ENCODE measurements at places on chromosomes 11 and 22.

- DNase-seq: no peak
Observed at GRCh38 chr22:47736186-47737034, 974.0 kb downstream of the TBC1D22A start.

GRCh38 chr22:39292561-39293074, 26.8 kb downstream of the RPL3 start:
- no peak for DNase-seq

DNA sequence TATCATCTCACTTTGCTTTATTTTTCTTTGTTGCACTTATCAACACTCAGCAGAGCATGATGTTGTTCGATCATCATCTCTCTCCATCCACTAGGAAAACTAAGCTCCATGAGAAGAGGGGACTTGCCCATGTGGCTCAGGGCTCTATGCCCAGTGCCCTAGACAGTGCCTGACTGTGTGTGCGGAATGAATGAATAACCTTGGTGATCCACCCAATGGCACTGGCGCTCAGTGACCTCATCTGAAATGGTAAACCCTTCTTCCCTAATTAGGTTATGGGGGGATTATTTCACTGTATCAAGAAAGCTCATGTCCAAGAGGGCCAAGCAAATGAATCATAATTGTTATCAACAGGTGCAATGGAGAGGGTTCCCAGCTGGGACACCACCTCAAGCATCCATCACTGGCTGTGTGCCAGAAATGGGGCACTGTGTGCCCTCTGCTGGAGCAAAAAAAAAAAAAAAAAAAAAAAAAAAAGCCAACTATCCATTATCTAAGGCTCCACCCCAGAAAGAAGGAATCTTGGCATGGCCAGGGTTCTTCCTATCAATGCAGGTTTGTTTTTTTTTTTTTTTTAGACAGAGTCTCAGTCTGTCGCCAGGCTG, 172.6 kb downstream of the LARGE1 start:
- no peak for DNase-seq

DNA sequence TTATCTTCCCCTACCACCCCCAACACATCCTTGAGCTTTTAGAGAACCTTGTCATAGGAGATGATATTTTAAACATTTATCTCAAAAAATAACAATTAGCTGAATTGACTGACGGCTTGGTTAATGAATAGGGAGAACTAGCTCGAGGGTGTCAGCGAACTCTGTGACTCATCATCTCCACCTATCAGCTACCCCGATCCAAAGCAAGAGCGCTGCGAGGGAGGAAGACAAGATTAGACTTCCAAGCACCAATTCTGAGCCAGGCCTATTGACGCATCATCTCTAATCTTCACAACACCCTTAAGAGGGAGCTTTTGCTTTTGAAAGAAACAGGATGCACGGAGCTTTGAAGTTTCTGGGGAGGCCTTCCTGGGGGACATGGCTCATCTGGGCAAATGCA, 51.0 kb upstream of the GALNT18 start:
- DNase-seq: no peak

DNA sequence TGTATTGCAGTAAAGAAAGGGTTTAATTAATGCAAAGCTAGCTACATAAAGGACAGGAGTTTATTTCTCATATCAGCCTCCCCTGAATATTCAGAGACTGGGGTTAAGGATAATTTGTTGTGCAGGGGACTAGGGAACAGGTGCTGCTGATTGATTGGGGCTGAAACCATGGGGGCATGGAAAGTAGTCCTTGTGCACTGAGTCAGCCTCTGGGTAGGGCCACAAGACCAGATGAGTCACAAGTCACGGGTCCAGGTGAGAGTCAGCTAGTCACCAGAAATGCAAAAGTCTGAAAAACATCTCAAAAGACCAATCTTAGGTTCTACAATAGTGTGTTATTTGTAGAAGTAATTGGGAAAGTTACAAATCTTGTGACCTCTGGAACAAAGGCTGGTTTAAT, 32.9 kb upstream of the SYT13 start:
- peak; percentile 26 for DNase-seq

GRCh38 chr11:47716692-47717091, 1.5 kb upstream of the AGBL2 start:
- no peak for DNase-seq

- no peak for DNase-seq
Observed at GRCh38 chr11:19546325-19546724, 166.3 kb upstream of the NAV2 start.

- DNase-seq: peak; percentile 88
Observed at GRCh38 chr11:73177778-73178539, 35.8 kb upstream of the FCHSD2 start.

- no peak for DNase-seq
Observed at GRCh38 chr11:19183646-19184045, 18.1 kb downstream of the CSRP3 start.

DNA sequence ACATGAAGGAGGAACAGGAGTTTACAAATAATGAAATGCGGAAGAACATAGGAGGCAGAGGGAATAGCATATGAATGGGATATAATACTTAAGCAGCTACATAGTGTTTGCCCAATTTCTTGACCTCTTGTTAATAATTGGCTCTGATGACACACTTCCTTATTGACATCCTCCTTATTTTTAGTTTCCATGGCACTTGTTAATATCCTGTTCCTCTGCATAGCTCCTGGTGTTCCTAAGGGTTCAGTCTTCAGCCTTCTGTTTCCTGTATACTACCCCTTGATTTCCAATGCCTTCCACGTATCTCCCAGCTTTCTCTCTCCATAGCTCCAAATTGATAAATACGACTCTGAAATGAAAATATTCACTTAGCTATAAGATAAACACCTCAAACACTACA, 663.8 kb upstream of the API5 start:
- DNase-seq: no peak

DNA sequence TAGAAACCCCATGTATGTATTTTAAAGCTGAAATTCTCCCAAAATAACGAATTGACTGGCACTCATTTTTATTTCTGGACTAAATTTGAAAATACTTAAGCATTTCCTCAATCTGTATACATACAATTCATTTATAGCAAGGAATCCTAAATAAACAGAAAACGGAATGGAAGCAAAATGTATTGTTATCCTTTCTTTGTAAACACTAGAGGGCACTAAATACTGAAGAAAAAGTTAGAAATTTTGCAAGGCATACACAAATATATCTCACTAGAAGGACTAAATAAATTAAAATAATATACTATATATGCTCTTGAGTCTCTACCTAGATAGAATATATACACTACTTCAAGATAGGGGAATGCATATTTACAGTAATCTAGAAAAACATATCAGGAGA, 23.1 kb upstream of the ANO5 start:
- DNase-seq: no peak

DNA sequence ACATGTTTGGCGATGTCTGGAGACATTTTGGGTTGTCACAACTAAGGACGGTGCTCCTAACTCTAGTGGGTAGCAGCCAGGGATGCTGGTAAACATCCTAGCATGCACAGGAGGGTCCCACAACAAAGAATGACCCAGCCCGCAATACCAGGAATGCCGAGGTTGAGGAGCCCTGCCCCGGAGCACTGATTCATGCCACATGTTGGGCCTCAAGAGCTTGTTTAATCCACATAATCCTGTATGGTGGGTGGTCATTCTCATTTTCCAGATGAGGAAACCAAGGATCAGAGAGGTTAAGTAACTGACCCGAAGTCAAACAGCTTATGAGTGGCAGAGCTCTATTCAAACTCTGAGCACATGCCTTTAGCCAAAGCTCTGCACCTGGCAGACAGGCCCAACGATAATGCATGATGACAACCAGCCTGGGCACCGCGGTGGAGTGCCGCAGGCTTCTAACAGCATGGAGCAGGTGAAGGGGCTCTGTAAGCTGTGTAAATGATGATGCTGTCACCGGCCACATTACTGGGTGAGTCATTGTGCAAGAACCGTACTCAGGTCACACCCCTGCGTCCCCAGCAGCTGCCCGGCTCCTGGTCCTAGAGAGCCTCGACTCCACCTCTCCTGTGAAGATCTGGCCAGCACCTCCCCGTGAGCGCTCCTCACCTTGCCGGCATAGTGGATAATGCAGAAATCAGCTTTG, 58.6 kb downstream of the APOL1 start:
- no peak for DNase-seq

DNA sequence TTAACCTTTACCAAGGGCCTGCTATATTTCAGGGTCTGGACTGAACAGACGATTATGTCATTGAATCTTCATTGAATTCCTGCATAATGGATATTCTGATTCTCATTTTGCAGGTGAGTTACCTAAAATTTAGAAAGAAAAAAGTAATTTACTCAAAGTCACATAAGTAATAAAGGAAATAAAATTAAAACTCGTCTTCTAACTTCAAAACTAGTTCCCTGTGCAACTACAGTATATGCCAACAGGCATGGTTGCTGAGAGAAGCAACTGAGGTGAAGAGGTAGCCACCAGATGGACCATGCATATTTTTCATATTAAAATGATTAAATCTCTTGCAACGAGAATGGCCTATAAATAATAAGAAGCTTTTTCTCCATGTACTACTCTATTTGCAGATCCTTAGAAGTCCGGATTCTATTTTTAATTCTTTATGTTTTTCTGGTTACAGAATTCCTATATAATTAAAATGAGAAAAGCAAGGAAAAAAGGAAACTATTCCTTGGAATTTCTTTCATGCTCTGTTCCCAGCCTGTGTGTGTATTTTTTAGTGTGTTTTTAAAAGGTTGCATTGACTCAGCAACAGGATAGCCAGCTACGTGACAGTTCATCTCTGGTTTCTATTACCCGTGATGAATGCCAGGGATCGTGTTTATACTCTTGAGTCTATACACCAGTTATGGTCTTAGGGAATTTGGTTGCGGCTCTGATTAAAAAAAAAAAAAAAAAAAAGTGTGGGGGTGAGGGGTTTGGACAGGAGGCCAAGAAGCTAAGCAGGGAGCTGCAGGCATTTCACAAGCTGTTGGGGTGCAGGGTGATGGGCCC, 186.8 kb downstream of the ETS1 start:
- no peak for DNase-seq

DNA sequence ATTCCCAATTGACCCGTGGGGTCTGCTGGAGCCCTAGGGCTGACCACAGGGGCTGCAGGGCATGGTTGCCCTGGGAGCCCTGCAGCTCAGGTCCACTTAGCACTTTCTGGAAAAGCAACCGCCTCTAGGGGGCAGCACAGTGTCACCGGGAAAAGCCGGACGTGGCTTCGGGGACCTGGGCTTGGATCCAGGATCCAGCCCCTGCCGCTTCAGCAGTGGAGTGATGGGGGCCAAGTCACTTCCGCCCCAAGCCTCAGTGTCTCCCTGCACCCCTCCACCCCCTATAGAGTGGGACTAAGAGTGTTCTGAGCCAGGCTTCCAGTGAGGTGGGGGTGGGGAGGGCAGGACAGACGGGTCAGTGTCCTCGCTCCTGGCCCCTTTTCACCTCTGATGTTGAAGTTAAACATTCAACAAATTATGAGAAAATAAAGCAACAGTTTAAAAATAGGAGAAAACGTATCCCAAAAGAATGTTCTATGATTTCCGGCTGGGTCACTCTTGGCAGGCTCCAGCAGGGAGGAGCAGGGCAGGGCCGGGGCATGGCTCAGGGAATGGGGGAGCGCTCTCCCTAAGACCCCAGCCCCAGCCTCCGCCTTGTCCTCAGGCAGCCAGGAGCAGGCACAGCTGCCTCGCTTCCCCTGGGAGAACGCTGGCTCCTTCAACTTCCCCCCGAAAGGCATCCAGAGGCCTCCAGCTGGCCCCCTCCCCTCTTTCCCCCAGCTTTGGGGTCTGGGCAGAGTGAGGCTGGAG, 96.5 kb upstream of the FGF3 start:
- DNase-seq: peak; percentile 73

- DNase-seq: peak; percentile 89
Observed at GRCh38 chr22:37079668-37080171, 28.2 kb downstream of the KCTD17 start.

- no peak for DNase-seq
Observed at GRCh38 chr11:91404344-91404743, 820.3 kb upstream of the FAT3 start.

DNA sequence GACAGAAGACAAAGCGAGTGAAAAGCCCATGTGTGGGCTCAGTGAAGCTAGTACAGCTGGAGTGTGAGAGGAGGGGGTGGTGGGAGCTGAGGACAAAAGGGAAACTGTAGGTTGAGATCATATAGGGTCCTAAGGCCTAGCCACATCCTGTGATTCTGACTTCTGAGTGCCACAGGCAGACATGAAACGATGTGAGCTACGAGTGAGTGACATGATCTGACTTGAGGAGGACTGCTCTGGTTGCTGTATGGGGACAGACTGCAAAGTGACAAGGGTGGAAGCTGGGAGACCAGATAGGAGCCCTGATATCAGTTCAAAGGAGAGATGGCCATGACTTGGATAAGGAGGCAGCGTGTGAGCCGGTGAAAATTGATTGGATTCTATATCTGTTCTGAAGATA, 85.4 kb downstream of the MICAL2 start:
- peak; percentile 70 for DNase-seq

GRCh38 chr11:75325713-75326438, 25.6 kb downstream of the ARRB1 start:
- peak; percentile 80 for DNase-seq

- no peak for DNase-seq
Observed at GRCh38 chr11:110896358-110896757, 184.1 kb upstream of the ARHGAP20 start.

DNA sequence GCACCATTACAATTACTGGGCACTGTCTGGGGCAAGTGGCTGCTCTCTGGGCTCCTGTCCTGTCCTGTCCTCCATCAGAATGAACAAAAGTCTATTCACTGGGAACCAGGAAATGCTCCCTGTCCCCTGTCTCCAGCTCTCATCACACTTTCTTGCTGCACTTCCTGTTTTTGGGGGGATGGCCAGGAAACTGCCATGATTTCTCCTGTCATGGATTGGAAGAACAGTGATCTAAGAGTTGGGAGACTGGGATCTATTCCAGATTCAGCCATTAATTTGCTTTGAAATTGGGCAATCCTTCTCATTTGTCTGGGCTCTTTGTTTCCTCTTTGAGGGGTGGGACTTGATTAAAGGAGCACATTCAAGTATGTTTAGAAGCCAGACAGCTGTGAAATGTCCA, 61.4 kb upstream of the KIRREL3 start:
- DNase-seq: no peak

GRCh38 chr11:88474655-88475054, 137.1 kb upstream of the CTSC start:
- DNase-seq: no peak

GRCh38 chr11:79600711-79601110, 159.9 kb upstream of the TENM4 start:
- DNase-seq: no peak

GRCh38 chr22:39818094-39818493, 75.5 kb downstream of the ENTHD1 start:
- no peak for DNase-seq

GRCh38 chr22:46971099-46971763, 208.8 kb downstream of the TBC1D22A start:
- DNase-seq: no peak

DNA sequence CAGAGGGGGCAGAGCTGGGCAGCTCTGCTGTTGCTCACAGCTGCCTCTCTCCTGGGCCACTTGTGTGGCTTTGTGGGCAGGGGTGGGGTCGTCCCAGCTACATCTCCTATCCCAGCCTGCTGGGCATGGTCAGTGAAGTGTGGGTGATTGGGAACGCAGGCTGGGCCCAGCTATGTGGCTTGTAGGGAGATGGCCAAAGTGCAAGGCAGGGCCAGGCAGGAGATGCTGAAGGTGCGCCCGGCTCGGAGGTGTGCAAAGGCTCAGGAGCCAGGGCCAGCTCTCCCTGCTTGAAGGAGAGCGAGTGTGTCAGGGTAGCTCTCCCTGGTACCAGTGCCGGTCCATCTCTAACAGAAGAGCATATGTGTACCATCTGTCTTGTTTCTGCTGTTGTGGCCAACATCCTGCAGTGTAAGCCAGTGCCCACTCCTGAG, 8.4 kb upstream of the RANBP1 start:
- no peak for DNase-seq

Data from activated CD8-positive, alpha-beta memory T cell treated with anti-CD3 and anti-CD28 coated beads for 24 hours (primary cell).